Activated CD8-positive, alpha-beta memory T cell treated with anti-CD3 and anti-CD28 coated beads for 1 hour (primary cell): ENCODE measurements at places on chromosomes 12 and 14.

DNA sequence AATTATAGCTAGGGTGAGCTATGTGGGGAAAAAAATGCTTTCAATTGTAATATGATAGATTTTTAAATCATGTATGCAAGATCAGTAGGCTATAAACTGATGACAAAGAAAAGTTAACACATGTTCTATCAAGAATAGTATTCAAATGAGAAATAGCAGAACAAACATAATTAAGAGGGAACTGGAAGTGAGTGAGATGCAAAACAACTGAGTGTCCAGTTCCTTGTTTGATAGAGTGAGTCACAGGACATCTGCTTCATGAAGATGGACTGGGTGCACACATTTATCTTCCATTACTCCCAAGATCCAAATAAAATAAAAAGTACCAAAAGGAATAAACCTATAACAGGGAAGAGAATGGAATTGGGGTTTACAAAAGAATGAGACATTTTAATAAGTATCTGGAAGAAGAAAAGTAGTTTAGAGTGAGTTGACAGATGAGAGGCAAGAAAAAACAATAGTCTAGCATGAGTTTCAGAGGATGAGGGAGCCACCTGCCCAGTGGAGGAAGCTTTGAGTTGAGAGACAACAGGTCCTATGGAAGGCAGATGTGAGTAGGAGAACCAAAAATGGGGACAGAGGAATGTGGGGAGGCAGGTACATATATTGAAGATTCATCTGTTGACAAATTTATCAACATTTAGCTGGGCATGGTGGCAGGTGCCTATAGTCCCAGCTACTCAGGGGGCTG lies 178.1 kb upstream of the ARHGAP5 start:
- no peak for DNase-seq

GRCh38 chr14:96797582-96798349 lies 584 bp downstream of the VRK1 start:
- peak; percentile 10 for DNase-seq

- no peak for DNase-seq
These were observed 51.5 kb downstream of the ST8SIA1 start for GRCh38 chr12:22283006-22283506.

GRCh38 chr12:70724444-70724843 lies 87.2 kb upstream of the PTPRB start:
- no peak for DNase-seq

- DNase-seq = no peak
These were observed at the start of gene TSHR for GRCh38 chr14:80955416-80955941. TSHR (plus strand) TSS chr14:80955621; CDS start chr14:80955681, 60 bp downstream.

DNA sequence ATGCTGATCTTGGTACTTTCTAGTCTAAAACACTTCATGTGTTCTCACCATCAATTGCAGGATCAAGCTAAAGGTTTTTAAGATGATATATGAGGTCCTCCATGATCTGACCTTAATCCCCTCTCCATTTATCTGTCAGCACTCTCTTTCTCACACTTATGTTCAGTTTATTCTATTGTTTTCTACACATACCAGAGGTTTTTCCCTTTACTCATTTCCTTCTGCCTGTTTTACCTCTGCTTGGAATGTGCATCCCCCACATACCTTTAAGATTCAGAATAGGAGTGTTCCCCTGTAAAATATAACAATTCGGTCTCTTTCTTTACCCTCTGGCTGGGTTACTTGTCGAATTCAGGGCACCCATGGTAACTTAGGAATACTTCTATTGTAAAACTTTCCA lies 219.1 kb upstream of the PKP2 start:
- no peak for DNase-seq

- no peak for DNase-seq
These were observed 77.5 kb downstream of the COX16 start for GRCh38 chr14:70281939-70282338.

DNA sequence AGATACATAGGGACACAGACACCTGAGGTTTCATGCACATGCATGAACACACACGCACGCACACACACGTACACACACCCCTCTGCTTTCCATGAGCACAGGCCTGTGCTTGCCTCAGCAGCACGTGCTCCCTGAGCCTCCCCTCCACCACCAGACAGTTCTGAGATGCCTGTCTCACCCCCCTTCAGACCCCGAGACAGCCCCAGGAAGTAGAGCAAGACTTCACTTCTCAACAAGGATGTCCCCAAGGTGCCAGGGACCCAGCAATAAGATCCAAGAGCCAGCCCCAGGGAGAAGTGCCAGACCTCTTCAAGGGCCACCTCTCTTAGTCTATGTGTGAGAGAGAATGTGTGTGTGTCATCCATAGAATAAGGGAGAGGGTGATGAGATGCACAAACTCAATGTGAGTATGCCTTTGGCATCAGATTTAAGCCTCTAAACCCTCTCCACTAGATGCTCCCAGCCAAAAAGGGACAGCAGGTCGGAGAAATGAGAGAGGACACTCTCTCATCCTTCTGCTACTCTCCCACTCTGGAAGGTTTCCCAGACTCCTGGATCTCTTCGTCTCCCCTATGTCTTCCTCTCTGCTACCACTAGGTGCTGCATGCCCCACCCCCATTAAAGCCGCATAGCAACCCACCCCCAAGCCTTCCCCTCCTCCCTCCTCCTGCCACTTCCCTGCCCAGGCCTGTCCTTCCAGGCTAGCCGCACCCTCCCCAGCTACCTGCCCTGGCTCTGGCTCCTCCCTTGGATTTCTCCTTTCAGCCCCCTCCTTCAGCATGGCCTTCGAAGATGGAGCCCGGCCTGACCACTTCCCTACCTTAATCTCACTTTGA lies 7.7 kb downstream of the RARG start:
- DNase-seq = no peak

DNA sequence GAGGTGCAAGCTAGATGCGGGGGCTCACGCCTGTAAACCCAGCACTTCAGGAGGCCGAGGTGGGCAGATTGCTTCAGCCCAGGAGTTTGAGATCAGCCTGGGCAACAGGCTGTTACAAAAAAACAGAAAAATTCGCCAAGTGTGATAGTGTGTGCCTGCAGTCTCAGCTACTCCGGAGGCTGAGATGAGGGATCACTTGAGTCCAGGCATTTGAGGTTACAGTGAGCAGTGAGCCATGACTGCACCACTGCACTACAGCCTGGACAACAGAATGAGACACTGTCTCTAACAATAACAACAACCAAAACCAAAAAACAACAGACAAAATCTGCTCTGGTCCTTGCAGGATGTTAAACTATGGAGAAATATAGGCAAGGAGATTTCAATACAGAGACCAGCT lies 13.9 kb downstream of the BTBD7 start:
- DNase-seq = no peak

- DNase-seq = no peak
These were observed 37.9 kb downstream of the WDR89 start for GRCh38 chr14:63603749-63604277.

DNA sequence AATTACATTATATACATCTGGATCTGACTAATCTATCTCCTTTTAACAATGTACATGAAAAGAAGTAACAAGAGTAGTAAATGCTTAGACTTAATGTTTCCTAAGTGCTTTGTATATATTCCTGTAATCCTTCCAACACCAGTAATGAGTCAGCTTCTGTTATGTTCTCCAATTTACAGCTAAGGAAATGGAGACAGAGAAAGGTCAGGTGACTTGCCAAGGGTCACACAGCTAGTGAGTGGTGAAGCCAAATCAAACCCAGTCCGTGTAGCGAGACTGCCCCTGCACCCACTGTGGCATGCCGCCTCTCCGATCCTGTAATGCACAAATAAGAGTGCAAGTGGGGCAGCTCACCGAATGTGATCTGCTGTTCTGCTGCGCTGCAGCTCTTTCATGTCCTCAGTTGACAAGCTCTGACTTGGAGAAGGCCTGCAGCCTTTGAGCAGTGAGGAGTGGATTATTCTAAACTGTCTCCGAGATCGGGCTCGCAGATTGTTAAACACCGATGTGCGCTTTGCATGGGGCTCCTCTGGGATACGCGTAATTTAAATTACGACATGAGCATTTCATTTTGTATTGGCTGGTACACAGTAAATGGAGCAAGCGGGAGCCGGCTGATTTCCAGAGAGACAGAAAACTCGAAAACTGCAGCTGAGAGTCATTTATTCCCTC lies 65.1 kb upstream of the KTN1 start:
- DNase-seq = no peak

GRCh38 chr14:52043690-52044089 lies 25.2 kb downstream of the NID2 start:
- DNase-seq = no peak

DNA sequence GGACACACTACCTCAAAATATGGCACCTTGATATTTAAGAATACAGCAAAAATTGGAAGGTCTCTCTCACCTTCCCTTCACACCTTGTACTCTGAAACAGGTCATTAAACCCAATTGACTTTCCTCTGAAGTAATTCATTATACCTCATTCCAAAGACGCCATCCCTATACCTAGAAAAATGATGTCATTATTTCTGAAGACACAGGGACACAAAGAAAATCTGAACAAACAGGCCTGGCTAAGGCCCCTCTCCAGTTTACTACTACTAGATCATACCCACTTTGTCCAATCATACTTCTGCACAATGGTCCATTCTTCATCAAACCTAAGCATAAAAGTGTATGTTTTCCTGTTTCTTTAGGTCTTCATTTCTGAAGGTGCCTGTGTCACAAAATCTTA lies 156.9 kb downstream of the RASSF9 start:
- no peak for DNase-seq

DNA sequence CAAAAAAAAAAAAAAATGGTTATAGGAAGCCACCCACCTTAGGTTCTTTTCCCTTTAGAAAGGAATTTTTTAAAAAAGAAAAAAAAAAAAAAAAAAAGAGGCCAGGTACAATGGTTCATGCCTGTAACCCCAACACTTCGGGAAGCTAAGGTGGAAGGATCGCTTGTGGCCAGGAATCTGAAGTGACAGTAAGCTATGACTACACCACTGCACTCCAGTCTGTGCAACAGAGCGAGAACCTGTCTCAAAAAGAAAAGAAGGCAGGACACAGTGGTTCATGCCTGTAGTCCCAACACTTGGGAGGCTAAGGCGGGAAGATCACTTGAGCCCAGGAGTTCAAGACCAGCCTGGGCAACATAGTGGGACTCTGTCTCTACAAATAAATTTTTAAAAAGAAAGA lies 36.0 kb downstream of the SPTLC2 start:
- no peak for DNase-seq

DNA sequence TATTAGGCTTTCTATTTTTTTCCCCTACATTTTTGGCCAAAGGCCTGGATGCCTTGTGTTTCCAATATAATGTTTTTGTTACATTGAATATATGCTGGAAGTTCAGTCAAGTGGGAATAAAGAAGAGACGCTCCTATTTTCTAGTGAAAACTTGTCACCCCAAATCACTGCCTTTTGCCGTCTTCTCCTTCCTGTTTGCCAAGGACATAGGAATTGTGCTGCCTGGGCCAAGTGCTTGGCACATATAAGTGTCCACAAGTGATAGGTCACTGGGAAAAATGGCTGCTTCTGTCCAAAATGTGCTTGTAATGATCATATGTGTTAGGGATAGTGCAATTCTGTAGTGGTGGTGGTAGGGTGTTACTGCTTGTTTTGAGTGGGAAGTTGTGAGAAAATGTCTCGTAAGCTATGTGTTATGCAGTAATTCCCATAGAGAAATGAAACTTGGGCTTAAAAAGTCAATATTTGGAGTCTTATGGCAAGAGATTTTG lies 11.6 kb upstream of the KCNJ8 start:
- DNase-seq = no peak

GRCh38 chr12:22088886-22089285 lies 42.9 kb downstream of the CMAS start:
- no peak for DNase-seq

- DNase-seq = no peak
These were observed 133.3 kb downstream of the FLRT2 start for GRCh38 chr14:85663256-85663655.

GRCh38 chr14:22887260-22887989 lies 4.4 kb downstream of the REM2 start:
- no peak for DNase-seq

GRCh38 chr14:55220230-55220629 lies 28.8 kb upstream of the DLGAP5 start:
- DNase-seq = no peak

GRCh38 chr14:37221073-37221472 lies 23.3 kb downstream of the MIPOL1 start:
- DNase-seq = no peak

DNA sequence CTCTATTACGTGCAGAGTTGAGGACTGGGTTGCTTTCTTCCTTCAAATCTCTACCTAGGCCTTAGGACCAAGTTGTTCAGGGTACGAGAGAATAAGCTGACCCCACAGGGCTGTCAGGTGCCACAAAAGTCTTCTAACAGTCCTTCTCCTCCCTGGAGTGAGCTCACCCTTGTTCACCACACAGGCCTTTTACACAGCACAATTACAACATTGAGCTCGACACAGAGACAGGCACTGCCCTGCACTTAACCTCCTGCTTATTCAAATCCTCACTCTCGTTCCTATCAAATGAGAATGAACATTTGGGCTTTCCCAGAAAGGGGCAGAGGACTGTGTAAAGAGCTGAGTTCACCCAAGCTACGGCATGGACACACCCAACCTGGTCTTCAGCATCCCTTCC lies 2.4 kb downstream of the GALNT6 start:
- DNase-seq = no peak

GRCh38 chr14:32657081-32657480 lies 281.6 kb upstream of the NPAS3 start:
- no peak for DNase-seq

GRCh38 chr14:100891051-100891450 lies 12.5 kb downstream of the RTL1 start:
- no peak for DNase-seq

GRCh38 chr12:87656311-87656710 lies 372.9 kb downstream of the C12orf50 start:
- no peak for DNase-seq

GRCh38 chr12:28425526-28425925 lies 235.3 kb downstream of the CCDC91 start:
- DNase-seq = no peak

DNA sequence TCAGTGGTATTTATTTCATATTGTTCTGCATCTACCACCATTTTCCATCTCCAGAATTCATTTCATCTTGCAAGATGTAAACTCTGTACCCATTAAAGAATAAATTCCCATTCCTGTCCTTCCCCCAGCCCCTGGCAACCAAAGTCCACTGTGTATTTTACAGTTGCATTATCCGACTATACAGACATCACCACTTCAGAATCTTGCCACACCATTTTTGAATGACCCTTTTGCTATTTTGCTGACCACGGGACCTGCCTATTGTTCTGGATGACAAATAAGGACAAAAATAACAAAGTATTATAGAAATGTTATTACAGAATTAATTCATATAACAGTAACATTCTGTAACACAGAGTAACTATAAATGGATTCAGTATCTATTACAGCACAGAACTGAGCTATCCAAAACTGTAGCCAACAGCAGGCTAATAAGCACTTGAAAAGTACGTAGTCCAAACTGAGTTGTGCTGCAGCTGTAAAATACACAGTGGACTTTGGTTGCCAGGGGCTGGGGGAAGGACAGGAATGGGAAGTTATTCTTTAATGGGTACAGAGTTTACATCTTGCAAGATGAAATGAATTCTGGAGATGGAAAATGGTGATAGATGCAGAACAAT lies 61.3 kb downstream of the CDK17 start:
- DNase-seq = no peak
